ENCODE measurements at places on chromosomes 3 and 15. TPM values are rescaled to one million over a fixed set of nuclear protein-coding genes. Genes with fewer than 3 reads are reported as not detected.

Gene CAMKV
- not detected for total RNA-seq

Gene IL5RA
- total RNA-seq = not detected

Gene SENP8
- total RNA-seq = 1.6 TPM

Gene CHCHD4
- total RNA-seq = 9.8 TPM

DNA sequence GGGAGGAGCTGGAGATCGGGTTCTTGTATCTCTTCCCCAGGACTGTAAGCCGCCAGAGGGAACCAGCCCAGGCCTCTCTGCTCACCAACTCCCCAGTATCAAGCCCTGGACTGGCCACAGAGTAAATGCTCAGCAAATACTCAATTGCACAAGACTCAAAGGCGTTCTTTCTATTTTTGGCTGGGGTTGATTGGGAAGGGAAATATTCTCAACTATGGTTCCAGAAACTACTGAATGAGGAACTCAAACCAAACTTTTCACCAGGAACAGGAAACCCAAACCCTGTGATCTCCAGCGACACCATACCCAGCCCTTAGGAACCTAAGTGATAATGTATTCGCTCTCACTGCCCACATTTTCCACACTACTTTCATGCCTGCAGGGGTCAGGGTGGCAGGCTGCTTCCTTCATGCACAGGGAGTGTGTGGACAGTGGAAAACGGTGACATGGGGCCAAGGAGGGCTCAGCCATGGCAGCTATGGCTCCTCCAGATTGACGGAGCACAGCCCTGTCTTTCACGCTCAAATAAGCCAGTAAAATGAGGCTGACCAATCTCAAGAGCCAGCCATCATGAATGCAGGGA, 124.7 kb upstream of the RAD18 start:
- DNase-seq = no peak
- no peak overlapping the region for H3K27ac ChIP-seq
- H3K4me1 ChIP-seq = no peaks in the 10 kb centered on the region

GRCh38 chr15:31332020-31332680, 5.5 kb downstream of the KLF13 start:
- H3K27me3 ChIP-seq = no peaks in the 10 kb centered on the region
- H3K4me3 ChIP-seq = peak overlapping the region; percentile 39
- no peak for DNase-seq
- H3K36me3 ChIP-seq = peaks cover 33% of the 10 kb centered on the region
- peaks cover 84% of the 10 kb centered on the region for H3K4me1 ChIP-seq
- peak overlapping the region; percentile 1 for H3K27ac ChIP-seq

- H3K4me3 ChIP-seq = no peak overlapping the region
- H3K36me3 ChIP-seq = peaks cover 4% of the 10 kb centered on the region
- no peaks in the 10 kb centered on the region for H3K27me3 ChIP-seq
- no peak for DNase-seq
Observed at GRCh38 chr15:51853998-51854397, 24.5 kb downstream of the TMOD3 start.

DNA sequence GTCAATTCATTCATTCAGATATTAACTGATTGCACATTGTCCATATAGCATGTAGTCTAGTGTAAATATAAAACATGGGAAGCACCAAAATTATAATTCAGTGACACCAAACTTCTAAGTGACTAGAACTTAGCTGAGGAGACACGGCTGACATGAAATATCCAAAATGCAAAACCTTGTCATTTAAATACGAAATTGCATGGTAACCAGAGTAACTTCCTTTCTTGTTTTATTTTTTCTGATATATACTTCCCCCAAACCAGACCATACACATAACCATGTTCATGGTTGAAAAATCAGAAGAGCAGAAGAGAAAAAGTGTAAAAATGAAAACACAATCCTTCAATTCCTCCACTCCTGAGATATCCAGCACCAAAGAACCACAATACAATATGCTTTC, 38.0 kb downstream of the CBLB start:
- peak overlapping the region; percentile 67 for H3K27ac ChIP-seq
- H3K27me3 ChIP-seq = no peaks in the 10 kb centered on the region
- peaks cover 17% of the 10 kb centered on the region for H3K36me3 ChIP-seq

GRCh38 chr3:148727231-148727630, 29.5 kb downstream of the AGTR1 start:
- DNase-seq = no peak
- no peak overlapping the region for H3K27ac ChIP-seq
- H3K36me3 ChIP-seq = no peaks in the 10 kb centered on the region
- H3K27me3 ChIP-seq = no peaks in the 10 kb centered on the region
- no peak overlapping the region for H3K4me3 ChIP-seq

DNA sequence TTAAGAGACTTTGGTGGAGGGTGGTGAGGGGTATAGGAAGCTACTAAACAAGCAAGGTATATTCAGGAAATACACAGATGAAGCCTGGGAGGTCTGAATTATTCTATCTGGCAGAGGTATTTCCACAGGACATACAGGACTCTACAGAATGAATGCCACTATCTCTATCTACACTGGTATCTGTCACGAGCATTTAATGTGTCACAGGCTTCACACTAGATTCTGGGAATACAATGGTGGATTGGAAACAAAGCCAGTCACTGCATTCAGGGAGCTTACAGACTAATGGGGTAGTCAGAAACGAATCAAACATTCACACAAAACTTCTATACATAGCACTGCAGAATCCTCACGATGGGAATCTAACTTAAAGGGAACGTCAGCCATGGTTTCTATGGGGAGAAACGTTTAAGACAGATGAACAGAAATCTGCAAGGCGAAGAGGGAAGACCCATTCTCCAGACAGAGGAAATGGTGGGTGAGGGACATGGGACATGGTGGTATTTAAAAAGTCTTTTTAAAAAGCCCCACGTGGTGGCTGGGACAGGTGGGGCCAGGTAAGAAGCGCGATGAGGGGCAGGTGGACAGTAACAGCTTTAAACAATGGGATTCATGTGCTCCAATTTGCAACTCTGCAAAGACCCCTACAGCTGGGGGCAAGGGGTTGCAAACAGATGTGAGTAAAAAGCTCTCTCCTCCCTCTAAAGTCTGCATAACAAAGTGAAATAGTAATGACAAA, 16.5 kb downstream of the LRIG1 start:
- no peak for DNase-seq
- no peak overlapping the region for H3K4me3 ChIP-seq
- no peak overlapping the region for H3K27ac ChIP-seq
- peaks cover 46% of the 10 kb centered on the region for H3K4me1 ChIP-seq
- H3K36me3 ChIP-seq = no peaks in the 10 kb centered on the region

GRCh38 chr15:65331811-65332210, 27.3 kb downstream of the RNU5B-1 start:
- H3K27me3 ChIP-seq = peaks cover 14% of the 10 kb centered on the region
- no peak overlapping the region for H3K27ac ChIP-seq
- peaks cover 10% of the 10 kb centered on the region for H3K4me1 ChIP-seq
- DNase-seq = no peak

DNA sequence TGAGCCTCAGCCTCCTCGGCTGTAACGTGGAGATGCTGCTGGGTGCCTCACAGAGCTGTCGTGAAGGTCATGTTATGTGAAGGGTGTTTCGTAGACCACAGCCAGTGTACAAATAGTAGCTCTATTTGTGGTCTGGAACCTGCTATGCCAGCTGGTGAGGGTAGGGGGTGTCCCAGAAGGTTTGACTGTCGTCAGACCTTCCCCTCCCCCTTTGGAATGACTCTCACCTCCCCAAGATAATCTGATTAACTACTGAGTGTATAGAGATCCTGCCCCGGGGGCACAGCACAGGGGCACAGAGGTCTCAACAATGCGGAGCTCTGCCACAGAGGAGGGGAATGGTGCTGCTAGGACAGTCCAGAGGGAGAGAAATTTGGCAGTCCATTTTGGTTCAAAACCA, 20.5 kb downstream of the FGD5 start:
- H3K27ac ChIP-seq = no peak overlapping the region
- H3K36me3 ChIP-seq = no peaks in the 10 kb centered on the region
- no peak for DNase-seq
- peaks cover 8% of the 10 kb centered on the region for H3K27me3 ChIP-seq

DNA sequence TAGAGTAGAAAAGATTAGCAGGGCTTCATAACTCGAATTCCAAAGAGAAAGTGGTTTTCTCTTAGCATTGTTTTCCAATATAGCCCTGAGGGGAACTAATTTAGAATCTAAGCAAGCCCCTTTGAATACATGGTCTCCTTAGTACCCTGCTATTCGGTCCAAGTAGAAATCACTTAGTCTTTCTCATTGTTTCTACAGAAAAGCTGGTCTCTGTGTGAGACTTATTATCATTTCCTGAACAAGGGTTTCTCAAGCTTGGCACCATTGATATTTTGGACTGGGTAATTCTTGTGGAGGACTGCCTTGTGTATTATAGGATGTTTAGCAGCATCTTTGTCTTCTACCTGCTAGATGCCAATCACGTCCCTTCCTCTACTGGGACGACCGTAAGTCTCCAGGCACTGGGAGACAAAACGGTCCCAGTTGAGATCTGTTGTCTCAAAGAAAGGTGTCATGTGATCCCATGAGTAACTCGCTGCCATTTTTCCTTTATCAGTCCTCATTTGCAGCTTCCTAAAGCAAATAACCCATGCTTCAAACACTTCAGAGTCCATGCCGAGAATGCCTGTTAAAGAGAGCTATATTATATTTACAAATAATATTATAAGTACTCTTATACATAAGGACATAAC, 230.7 kb upstream of the SLCO3A1 start:
- H3K4me1 ChIP-seq = no peaks in the 10 kb centered on the region
- no peak overlapping the region for H3K27ac ChIP-seq
- H3K27me3 ChIP-seq = peaks cover 1% of the 10 kb centered on the region
- H3K36me3 ChIP-seq = no peaks in the 10 kb centered on the region
- no peak for DNase-seq
- H3K4me3 ChIP-seq = no peak overlapping the region

- no peak for DNase-seq
- no peak overlapping the region for H3K4me3 ChIP-seq
- H3K27ac ChIP-seq = no peak overlapping the region
- H3K4me1 ChIP-seq = peaks cover under 1% of the 10 kb centered on the region
Observed at GRCh38 chr15:48759921-48760320, 50.9 kb downstream of the CEP152 start.

Measured in activated B cell treated with CpG ODN at 0.5 μM for 24 hours (primary cell).